Renal cortex interstitium (tissue), 15 donors: ENCODE measurements at places on chromosomes 13 and 19.
A peak's percentile ranks its signal among the peaks of the same experiment; 100 is the strongest.

GRCh38 chr19:53580871-53581835 is 43.2 kb downstream of the ZNF331 start:
- DNase-seq = no peak

DNA sequence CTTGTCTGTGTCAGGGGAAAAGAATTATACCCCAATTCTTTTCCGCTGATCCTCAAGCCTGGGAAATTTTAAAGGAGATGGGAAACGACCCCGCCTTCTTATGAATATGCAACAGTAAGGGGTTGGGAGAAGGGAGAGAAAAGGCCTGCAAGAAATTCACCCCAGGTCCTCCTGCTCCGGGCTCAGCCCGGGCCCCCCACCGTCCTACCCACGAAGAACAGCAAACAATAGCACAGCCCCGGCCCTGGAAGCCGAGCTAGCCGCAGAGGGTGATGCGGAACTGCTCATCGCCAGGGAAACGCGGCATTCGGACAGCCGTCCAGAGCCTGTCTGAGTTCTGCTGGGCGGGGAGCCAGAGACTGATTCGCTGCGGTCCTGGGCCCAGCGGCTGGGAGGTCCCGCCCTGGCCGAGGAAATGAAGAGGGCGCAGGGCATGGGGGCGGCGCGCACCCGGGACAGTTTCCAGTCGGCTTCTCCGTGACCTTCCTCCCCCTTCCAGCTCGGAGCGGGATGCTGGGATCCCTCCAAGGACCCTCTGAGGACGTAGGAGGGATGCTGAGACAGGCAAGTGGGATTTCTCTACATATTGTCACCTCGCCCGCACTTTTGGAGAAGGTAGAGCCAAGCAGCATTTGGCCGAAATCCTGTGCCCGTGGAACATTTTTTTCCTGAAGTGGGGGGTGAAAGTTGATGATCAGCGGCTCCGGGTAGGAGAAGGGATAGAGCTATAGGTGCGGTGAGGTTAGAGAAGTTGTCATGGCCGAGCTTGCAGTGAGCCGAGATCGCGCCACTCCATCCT is 82.3 kb upstream of the C1QTNF9B start:
- DNase-seq = peak; percentile 66

- no peak for DNase-seq
Observed at GRCh38 chr13:29454931-29455481, 140.5 kb downstream of the SLC7A1 start.

DNA sequence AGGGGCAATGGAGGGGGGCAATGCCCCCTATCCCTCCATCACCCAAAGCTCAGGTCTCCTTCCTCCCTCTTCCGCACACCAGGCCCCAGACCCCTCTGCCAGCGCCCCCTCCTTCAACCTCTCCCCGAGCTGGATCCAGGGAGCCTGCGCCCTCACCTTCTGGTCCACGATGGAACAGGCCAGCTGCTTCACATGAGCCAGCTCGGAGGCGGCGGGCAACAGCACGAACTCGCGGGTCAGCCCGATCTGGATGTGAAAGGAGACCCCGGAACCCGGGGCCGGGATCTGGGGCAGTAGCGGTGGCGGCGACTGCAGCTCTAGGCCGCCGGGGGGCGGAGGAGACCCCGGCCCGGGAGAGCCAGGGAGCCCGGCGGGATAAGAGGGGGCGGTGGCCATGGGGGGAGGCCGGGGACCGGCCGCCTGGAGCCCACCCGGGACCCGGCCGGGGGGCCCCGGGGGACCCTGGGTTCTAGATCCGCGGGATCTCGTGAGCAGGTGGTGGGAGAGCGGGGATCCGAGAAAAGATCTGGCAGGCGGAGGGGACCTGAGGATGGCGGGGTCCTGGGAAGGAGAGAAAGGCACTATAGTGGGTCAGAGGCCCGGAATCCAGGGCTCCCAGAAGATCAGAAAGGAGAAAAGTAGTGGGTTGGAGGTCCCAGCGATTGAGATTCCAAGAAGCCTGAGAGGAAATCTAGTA is 791 bp downstream of the PRKD2 start:
- no peak for DNase-seq

DNA sequence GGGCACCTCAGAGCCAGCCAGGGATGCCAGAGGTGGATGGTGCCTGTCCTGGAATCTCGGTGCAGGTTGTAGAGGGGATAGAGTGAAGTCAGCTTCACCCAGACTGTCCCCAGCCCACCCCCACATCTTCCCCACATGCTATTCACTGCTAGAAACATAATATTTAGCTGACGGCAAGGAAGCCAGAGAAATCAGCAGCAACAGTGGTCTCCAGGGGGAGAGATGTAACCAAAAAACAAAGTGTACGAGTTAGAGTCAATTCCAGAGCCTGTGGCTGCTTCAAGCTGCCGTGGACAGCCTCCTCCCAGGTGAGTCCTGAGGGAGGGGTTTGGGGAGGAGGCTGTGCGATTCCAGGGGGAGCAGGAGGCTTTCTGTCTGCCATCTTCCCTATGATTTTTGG is 97.6 kb downstream of the ZNF536 start:
- no peak for DNase-seq

- DNase-seq = no peak
Observed at GRCh38 chr19:48319647-48320541, 5.5 kb upstream of the EMP3 start.

- peak; percentile 79 for DNase-seq
Observed at GRCh38 chr19:34501339-34502320, 20.1 kb downstream of the WTIP start.
